ENCODE measurements at places on chromosomes 5 and 9.

DNA sequence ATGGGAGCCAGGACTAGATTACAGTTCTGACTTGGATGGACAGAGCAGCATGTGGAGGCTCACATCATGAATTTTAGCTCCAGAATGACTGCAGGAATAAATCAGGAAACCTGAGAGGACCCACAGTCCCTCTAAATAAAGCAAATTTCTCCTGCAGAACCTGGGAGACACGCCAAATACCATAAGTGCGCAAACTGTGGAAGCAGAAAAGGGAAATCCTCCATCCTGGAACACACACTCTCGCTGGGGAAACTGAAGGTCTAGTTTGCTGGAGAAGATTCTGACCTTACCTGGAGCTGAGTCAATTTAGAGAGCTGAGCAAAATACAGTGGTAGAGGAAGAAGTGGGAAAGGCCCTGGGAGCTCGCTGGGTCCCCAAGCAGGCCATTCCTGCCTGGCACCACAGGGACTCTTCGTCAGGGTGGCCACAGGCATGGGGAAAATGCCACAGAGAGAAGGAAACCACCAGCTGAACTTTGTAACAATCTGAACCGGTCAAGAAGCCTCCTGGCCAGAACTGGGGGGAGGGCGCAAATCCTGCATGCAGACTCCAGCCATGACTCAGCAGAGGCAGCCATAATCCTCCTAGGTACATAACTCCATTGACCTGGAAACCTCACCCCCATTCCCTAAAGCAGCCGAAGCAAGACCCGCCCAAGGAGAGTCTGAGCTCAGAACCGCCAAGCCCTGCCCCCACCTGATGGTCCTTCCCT lies 390.9 kb downstream of the LRRC70 start:
- DNase-seq, result no peak

DNA sequence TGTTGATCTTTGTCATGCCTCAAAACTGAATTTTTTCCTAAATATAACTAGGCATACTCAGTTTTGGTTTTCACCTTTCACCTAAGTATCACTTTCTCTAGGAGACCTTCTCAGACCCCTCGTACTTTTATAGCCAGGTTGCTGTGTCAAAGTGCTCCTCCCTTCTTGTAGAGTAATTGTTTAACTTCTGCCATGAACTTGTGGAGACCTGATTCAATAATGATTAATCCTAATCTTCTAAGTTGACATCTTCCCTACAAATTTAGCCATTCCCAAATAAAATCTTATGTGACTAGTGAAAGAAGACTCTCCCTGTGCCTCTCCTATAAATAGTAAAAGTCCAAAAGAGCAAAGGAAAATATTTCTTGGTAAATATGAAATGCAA lies 159.8 kb downstream of the SPATA31D1 start:
- DNase-seq, result no peak

GRCh38 chr5:57002959-57003485 lies 51.1 kb upstream of the MIER3 start:
- no peak for DNase-seq

DNA sequence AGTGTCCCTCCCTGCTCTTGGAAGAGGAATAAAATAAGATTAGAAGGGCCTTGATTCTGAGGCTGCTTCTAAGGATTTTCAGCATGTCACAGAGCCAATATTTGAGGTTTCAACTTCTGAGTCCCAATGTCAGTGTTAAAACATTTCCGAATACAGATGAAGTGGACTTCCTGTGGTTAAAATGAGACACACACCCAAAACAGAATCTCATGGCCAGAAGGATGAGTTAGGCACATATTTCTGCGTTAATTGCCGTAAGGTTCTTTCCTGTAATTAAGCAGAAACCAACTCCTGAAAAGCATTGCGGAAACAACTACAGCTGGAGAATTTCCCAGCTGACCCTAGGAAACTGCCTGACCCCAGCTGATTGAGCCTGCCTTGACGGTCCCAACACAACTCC lies 10.4 kb upstream of the ZNF354B start:
- no peak for DNase-seq

DNA sequence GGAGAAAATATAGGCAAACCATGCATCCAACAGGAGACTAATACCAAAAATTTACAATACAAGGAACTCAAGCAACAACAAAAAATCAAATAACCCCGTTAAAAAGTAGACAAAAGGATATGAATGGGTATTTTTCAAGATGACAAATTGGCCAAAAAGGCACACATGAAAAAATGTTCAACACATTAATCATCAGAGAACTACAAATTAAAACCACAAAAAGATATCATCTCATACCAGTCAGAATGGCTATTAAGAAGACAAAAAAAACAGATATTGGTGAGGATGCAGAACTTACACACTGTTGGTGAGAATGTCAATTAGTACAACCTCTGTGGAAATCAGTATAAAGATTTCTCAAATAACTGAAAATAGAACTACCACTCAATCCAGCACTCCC lies 35.0 kb downstream of the TEX10 start:
- no peak for DNase-seq

DNA sequence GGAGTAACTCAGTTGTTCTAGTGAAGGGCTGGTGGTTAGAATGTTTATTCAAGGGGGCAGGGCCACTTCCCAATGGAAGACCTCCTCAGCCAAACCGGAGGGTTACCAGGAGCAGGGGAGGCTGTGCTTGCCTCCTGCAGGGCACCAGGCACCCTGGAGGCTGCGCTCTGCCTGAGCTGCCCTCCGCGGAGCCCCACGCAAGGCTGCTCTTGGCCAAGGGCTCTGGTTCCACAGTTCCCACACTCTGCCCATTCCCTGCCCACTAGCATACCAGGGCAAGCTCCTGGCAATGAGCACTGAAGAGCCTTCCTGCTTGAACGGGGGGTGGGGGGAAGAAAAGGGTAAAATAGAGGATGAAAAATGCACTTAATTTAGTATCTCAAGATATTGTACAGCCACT lies 35.5 kb upstream of the PTCH1 start:
- no peak for DNase-seq

GRCh38 chr9:23677446-23677845 lies 148.6 kb downstream of the ELAVL2 start:
- DNase-seq, result no peak

DNA sequence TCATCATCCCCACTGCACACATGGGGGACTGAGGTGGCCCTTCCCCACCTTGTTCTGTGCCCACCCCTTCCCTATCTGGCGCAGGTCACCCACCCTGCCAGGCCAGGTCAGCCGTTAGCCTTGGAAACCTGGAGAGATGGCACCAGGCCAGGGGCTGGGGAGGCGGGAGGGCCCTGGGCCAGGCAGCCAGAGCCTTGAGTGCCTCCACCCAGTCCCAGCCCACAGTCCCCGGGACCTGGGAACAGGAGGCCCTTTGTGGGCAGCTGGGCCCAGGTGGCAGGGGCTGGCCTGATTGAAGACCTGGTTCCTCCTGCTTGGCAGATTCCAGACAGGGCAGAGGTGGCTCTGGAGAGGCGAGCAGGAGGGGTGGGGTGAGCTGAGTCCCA lies 70.6 kb downstream of the LRSAM1 start:
- no peak for DNase-seq

DNA sequence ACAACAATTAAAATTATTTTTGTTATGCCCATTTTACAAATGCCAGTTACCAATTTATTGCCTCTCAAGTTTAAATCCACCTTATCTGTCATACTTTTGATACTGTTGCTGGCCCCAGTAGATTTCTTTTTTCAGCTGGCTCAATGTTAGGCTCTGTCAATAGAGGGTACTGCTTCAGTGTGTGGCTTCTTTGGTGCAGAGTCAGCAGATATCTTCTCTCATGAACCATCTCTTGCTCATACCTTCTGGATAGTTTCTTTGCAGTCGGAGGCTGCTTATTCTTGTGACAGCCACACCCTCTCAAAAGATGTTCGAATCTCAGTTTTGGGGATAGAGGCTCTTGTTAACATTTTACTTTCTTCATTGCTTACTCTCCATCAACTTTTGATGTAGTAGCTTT lies 849.9 kb upstream of the SEMA6A start:
- DNase-seq, result no peak

- no peak for DNase-seq
Observed at GRCh38 chr5:4983701-4984100, 156.4 kb upstream of the ADAMTS16 start.

- DNase-seq, result no peak
Observed at GRCh38 chr9:120978987-120979386, 52.4 kb upstream of the TRAF1 start.

GRCh38 chr5:71836559-71837112 lies 117.6 kb downstream of the CARTPT start:
- no peak for DNase-seq

DNA sequence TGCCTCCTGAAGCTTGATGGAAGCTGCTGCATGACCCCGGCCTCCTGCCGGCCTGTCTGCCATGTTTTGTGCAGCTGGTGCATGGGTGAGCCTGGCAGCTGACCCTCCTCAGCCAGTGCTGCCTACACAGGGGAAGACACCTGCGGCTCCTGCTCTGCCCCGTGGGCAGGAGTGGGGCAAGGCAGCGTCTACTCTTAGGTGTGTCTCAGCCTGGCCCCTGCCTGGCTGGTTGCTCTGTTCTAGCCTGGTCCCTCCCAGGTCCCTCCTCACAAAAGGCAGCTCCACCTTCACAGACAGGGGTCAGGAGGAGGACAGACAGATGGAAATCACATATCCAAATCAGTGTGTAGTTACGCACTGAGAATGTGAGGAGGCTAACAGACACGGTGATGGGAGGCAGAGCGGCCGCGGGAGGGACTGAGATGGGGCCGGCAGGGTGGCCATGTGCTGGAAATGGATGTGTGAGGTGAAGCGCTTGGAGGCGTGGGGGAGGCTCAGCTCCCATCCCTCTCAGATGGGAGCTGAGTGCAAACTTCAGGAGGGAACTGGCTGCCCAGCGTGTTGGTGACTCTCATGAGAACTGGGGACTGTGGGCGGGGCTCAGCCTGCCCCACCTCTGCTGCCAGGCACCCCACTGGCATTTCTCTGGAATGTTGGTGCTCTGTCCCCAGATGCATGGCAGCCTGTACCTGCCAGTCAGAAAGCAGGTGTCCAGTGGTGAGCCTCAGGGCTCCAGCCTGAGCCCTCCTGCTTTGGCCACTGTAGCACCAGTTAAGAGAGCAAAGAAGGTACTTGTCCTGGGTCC lies 43.4 kb downstream of the PPARGC1B start:
- no peak for DNase-seq
